CD4-positive, alpha-beta T cell treated with Interleukin-6 at 100 ng/mL for 8 hours (primary cell): ENCODE measurements at places on chromosomes 5 and 9.

GRCh38 chr9:87324613-87325194 lies 173.0 kb upstream of the DAPK1 start:
- peak; percentile 29 for DNase-seq

DNA sequence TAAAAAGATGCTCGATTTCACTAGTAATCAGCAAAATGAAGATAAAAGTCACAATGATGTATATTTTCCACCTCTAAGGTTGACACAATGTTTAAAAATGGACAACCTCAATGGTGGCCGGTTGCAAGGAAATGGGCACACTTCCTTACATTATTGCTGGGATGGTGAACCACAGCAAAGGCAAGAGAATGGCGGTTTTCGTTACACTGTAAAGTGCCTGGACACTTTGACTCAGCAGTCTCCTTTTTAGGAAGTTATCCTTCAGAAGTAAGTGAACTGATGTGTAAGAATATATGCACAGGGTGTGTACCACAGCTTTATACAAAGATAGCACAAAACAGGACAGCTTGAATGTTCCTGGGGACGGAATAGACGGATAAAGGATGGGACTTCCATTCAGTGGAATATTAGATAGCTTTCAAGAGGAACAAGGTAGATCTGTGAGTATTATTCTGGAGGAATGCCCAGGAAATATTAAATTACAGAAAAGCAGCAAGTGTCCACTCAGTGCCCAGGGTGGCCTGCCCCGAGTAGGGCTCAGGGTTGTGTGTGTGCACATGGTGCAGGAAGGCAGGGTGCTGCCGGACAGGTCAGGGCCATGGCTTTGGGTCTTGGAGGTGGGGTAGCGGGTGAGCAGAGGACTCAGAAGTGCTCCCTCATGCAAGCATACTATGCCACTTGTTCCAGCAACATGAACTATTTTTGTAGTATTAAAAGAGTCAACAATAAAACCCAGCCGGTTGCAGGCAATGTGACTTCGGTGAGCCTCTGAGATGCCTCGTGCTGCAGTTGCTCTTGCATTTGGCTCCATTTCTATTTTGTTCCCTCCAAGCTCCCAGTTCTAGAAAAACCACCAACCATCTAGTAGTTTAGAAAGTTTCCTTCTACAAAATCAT lies 24.5 kb downstream of the GADD45G start:
- DNase-seq, result no peak

- DNase-seq, result no peak
Measured at GRCh38 chr5:9562141-9562540, 16.3 kb upstream of the SEMA5A start.

GRCh38 chr5:118467103-118467502 lies 521.2 kb downstream of the DTWD2 start:
- DNase-seq, result no peak

- no peak for DNase-seq
Measured at GRCh38 chr5:116629168-116629567, 54.5 kb upstream of the SEMA6A start.

DNA sequence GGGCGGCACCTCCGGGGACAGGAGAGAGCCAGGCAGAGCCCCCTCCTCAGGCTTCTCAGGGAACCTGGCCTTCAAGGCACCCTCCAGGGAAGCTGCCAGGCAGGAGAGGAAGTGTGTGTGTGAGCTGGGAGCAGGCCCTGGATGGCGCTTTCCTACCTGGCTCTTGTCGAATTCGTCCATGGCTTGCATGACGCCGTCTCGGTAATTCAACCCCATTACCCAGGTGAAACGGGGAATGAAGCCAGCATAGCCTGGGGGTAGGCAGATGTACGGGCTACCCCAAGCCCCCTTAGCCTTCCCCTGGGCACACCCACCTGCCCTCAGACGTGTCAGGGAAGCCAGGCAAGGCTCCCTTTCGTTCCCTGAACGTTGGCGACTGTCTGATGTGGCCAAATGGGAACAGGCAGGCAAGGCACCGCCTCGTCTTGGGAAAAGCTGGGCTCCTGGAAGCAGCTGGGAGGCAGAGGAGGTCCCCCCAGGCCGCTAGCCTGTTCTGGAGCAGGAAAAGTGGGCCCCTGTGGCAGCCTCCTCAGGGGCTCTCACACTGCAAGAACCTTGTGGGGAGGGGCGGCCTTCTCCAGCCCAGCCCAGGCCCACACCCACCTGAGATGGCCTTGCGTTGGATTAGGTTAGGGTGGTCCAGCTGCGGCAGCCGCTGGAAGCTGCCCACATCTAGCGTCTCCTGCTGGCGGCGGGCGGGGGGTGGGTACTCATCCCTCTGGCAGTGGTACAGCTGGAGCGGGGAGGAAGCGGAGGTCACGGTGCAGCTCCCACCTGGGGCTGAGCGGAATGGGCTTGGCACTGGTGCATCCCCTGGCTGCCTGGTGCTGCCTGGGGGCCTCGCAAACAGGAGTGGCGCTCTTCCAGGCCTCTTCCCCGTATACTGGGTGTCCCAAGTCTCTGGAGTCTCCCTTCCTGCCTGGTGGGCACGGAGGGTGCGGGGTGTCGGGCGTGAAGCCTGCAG lies 3.7 kb downstream of the TUBB4B start:
- DNase-seq, result no peak

DNA sequence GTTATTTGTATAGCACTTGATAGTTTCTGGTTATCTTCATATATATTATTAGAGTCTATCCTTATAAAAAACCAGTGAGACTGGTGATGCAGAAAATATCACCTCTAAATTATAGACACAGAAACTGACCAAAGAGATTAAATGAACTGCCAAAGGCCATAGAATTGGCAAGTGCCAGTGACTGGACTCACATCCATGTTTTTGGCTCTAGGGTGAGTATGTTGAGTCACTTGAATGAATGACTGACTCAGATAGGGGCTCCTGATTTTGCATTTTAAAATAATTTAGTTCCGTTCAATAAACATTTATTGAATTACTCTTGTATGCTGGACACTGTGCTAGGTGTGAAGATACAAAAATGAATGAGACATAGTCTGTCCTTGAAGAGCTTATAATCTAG lies 70.7 kb downstream of the NR2F1 start:
- DNase-seq, result no peak

- DNase-seq, result no peak
Measured at GRCh38 chr5:160315968-160316367, 3.6 kb upstream of the CCNJL start.

DNA sequence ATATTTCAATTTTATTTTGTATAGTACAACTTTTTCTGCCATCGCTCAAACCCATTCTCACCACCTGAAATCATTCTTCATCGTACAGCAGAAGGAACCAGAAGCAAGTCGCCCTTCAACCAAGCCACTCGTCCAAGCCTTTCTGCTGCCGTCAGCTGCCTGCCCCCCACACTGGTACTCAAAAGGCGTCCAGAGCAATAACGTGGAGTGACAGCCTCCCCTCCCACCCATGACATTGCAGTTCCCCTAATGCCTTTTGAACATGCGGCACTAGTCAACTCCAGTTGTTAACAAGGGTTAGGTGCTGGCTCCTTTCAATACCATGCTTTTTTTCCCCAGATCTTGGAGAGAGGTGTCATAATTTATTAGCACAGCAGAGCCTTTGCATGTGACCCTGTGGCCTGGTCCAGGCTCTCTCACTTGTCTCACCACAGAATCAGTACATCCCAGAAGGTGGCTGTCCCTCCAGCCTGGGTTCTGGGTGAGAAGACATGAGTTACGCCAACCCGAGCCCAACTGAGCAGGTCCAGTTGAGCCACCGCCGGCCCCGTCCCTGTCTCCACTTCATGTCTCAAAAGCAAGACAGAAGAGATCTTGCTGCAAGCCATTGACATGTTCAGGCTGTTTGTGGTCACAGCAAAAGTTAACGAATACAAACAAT lies 20.4 kb upstream of the MED10 start:
- no peak for DNase-seq

- DNase-seq, result no peak
Measured at GRCh38 chr5:149322518-149322917, 22.8 kb upstream of the GRPEL2 start.

DNA sequence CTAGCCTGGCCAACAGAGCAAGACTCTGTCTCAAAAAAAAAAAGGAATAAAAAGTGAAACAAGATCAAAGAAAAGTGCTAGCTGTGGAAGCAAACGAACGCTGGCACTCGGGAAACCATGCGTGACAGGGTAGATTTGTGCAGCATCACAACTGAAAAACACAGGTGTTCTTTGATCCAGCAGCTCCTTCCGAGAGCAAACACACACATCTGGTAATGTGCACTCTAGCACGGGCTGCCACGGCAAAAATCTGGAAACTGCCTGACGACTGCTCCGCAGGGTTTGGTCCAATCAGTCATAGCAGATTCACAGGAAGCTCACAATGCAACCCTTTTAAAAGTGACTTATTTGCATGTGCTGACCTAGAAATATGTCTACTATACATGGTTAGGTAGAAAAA lies 80.0 kb downstream of the SYK start:
- DNase-seq, result no peak

- DNase-seq, result no peak
Measured at GRCh38 chr5:169706071-169706470, 69.0 kb downstream of the DOCK2 start.

DNA sequence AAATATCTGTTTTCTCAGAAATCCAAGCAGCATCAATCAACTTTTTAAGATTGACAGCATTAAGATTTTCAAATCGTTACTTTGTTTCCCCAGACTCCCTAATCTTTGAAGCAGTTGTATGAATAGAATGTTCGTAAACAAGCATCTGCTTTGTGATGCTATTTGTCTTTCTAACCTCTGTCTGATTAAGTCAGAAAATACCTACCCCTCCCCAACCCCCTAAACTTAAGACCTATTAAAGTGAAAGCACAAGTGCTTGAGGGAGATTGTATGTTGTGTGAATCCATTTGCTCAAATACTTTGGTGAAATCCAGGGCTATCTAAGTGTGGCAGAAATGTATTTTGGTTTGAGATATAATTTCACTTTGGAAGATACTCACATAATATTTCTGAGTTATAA lies 47.9 kb upstream of the C5orf47 start:
- no peak for DNase-seq
